AG10803 (cell line): ENCODE measurements at places on chromosomes 7 and 10.
A peak's percentile ranks its signal among the peaks of the same experiment; 100 is the strongest.

- DNase-seq: peak; percentile 29
These were observed 185.8 kb downstream of the HGF start for GRCh38 chr7:81583882-81584533.

DNA sequence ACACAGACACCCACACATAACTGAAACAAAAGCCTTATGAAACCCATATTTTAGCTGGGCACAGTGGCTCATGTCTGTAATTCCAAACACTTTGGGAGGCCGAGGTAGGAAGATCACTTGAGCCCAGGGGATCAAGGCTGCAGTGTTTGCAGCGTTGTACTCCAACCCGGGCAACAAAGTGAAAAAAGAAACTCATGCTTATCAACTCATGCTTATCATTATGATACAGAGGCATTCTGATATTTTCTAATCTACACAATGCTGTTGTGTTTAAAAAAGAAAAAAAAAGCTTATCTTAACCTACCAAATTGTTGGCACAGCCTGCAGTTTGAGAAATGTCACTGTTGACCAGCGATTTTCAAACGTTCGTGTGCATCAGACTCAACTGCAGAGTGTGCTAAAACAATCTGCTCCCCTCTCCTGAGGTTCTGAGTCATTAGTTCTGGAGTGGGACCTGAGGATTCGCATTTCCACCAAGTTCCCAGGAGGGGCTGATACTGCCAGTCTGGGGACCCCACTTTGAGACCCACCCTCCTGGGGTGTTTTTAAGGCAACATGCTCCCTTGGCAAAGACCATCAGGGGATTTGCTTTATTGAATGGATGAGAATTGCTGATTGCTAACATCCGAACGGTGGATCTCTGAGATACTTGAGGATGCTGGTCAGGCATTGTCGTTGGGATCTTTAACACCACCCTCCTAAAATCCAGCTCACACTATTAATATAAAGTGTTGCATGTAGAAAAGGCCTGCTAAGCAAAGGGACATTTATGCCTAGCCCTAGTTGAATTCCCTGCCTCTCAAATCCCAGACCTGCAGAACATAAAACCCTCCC, 16.2 kb downstream of the CHST3 start:
- DNase-seq: no peak

- DNase-seq: no peak
These were observed 37.9 kb upstream of the SEPHS1 start for GRCh38 chr10:13386021-13386420.

DNA sequence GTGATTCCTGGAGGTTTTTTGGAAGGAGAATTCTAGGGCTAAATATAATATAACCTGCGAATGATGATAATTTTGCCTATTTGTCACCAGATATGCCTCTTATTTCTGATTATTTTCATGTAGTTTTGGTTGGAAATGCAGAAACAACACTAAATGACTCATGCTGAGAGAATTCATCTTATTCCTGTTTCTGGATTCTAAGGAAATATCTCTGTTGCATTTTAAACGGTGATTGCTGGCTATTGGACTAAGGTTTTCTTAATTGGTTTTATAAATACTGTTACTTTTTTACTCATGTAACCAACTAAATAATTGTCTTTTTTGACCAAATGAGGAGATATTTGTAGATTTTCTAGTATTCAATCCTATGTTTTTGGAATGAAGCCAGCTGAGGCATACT, 204.9 kb upstream of the NPSR1 start:
- DNase-seq: peak; percentile 37

DNA sequence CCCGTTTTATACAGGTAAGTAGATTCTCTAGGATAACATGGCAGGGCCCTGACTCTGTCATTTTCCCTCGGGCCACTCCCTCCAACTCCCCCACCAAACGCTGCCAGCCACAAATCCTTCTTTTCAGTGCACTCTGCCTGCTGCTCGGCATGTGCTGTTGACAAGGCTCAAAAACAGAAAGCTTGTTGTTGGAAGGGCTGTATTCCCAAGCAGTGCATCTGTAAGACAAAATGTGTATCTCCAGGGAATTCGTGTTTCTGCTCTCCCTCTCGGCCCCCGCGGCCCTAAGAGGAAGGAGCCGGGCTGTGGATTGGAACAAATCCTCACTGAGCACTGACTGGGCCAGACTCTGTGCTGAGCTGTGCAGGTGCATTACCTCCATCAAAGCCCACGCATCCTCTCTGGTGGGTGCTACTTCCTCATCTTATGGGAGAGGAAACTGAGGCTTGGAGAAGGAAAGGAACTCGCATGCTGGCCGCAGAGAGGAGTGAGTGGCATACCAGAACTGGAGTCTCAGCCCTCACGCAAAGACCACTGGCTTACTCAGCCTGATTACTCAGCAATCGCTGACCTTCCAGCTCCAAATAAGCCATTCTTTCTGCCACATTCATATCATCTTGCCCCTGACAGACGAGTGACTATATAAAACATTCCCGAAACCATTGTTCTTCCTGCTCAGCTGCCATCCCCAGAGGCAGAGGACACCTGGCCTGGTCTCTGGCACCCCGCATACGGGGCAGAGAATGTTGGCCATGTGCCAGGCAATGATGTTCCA, 33.5 kb upstream of the ENO4 start:
- peak; percentile 42 for DNase-seq

- peak; percentile 53 for DNase-seq
These were observed 177.3 kb downstream of the TCF7L2 start for GRCh38 chr10:113127261-113127900.

DNA sequence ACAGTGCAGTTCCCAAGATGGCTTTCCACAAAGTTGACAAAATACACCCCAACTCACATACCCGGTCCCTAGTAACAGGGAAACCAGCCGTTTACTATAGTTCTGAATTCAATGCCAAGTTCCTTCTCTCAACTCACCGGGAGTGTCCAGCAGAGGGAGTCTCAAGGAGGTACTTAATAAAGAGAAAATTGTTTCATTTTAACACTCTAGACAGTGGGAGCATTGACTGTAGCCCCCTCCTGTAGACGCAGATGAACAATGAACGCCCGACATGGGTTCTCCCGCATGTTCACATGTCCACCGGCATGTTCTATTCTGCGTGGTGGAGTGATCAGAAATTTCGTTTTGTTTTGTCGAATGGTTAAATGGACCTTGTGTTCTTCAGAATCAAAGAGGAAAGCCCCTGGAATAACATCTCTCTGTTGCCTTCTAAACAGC, 1.9 kb downstream of the HIPK2 start:
- DNase-seq: peak; percentile 73

- peak; percentile 53 for DNase-seq
These were observed 45.6 kb upstream of the SUN1 start for GRCh38 chr7:786472-787255.

DNA sequence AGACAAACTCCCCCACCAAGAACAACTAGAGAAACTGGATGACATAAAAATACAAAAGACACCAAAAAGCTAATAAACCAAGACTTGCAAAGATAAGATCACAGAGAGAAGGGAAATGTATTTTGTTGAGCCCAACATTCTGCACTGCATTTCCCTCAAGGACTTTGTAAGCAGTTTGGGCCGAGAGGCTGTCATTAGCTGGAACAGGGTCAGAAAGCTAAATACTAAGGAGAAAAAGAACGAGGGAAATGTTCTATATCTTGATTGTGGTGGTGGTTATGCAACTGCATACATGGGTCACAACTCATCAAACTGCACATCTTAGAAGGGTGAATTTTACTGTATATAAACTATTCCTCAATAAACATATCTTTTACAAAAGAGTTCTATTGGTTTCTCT, 315.0 kb downstream of the IPMK start:
- peak; percentile 72 for DNase-seq

DNA sequence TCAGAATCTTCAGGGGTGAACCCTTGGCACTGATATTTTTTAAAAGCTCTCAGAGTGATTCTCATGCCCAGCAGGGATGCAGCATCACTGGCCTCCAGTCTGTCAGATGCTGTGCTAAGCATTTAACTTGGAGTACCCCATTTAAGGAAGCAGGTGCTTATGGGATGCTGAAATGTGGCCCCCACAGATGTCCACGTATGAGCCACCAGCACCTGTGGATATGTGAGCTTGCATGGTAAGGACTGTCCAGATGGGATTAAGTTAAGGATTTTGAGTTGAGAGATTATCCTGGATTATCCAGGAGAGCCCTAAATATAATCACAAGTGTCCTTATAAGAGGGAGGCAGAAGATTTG, 17.7 kb downstream of the CHST3 start:
- no peak for DNase-seq

GRCh38 chr7:134739362-134739761, 40.1 kb upstream of the CALD1 start:
- DNase-seq: no peak
